ENCODE measurements at places on chromosomes 6 and 20.

- no peak for DNase-seq
These were observed 18.5 kb upstream of the DCBLD1 start for GRCh38 chr6:117463762-117464665.

GRCh38 chr20:49405062-49405683 lies 77.3 kb downstream of the KCNB1 start:
- DNase-seq, result no peak

DNA sequence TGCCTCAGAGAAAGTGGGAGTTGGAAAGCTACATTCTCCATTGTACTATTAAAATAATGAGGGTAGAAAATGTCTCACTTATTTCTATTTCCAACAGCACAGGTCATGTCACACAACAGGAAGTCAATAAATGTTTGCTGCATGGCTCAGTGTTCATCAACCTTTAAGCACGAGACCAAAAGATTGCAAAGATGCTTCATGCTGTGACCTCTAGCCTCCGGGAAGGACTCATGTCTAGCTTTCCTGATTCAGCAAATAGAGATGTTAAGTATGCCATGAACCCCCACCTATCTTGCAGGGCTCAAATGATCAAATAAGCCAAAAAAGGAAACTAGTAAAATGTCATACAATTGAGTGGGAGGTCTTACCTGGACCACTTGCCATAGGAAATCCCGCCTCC lies 57.4 kb downstream of the NCOA6 start:
- DNase-seq, result no peak

GRCh38 chr6:117483004-117483644 lies 650 bp downstream of the DCBLD1 start:
- DNase-seq, result no peak

GRCh38 chr6:3575701-3576100 lies 118.9 kb upstream of the SLC22A23 start:
- no peak for DNase-seq

DNA sequence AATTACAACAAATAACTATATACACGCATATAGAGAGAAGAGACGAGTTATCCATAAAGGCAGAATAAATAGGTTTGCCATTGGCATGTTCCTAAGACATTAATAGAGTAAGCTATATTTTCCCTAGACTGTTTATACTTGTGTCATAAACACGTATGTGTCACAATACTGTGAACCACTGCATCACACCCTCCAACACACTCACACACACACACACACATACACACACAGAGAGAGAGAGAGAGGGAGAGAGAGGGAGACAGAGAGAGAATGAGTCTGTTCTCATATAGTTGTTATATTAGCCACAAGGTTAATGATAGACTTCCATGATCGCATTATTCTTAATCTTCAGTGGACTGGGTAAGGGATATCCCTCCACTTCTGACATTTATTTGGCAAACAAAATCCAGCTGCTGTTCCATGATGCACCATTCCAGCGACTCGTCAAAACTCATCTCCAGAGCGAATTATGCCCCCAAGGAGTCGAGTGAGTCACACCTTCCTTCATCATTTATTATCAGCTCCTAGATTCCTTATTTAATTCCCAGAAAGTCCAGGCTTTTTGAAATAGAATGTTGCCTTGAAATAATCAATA lies 82.8 kb upstream of the HIVEP1 start:
- no peak for DNase-seq

- DNase-seq, result no peak
These were observed 67.0 kb downstream of the ARMC2 start for GRCh38 chr6:108915258-108915657.

- DNase-seq, result no peak
These were observed 97.3 kb upstream of the SHLD1 start for GRCh38 chr20:5652626-5653553.

DNA sequence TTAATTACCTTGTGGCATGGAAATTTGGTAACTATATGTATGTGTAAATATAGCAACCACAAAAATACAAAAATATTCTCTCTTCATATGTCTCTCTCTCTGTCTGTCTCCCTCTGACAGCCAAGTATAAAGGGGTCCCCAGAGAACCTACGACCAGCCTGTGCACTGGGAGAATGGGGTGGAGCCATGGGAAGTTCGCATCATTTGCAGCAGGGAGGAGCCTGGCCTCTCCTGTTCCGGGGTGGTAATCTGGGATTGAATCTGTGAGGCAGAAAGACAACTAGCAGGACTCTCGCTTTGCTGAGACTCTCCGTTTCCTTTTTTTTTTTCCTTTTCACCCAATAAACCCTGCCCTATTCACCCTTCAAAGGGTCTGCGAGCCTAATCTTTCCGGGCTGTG lies 1109.1 kb downstream of the HACE1 start:
- DNase-seq, result no peak

DNA sequence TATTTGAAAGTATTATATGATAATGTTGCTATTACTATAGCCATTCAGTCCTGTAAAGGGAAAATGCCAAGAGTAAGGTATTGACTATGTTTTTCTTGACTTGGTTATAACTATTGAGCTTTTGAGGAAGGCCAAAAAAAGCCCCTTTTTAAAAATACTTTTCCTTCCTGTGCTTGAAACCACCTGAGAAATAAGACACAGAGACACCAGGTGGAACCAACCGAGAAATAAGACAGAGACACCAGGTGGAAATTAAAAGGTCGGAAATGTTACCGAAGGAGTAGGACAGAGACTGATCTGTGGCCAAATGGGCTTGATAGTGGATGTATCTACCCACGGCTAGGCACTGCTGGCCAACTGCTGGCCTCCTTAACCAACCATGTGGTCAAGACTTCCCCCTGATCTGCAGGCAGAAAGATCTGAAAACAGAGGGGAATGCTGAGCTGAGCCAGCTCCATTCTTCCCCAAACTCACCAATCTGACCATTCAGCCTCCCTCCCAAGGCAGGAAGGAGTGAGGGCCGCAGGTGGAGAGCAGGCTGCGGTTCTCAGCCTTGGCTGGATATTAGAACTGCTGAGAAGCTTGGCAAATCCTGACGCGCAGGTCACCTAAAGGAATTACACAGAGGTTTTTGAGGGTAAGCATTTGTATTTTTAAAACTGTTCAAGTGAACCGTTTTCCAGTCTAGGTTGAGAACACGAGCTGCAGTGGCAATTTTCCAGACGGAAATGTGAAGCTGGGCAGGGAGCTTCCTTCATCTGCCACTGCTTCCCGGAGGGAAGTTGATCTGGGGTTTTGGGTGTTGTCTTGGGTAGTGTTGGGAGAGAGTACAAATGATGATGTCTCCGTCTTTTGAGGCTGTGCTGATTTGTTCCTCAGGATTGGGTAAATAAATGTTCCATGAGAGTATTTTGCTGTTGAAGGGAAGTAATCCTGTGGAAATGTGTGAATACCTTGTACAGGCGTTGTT lies 121.7 kb upstream of the EXOC2 start:
- no peak for DNase-seq

Measured in stimulated activated CD8-positive, alpha-beta memory T cell treated with anti-CD3 and anti-CD28 coated beads, Interleukin-12 subunit alpha, Interleukin-12 subunit beta, amount 100 ng/mL, for 4 hours (primary cell).